Left lobe of liver (tissue), 2 donors: ENCODE measurements at places on chromosomes 3 and 15.

DNA sequence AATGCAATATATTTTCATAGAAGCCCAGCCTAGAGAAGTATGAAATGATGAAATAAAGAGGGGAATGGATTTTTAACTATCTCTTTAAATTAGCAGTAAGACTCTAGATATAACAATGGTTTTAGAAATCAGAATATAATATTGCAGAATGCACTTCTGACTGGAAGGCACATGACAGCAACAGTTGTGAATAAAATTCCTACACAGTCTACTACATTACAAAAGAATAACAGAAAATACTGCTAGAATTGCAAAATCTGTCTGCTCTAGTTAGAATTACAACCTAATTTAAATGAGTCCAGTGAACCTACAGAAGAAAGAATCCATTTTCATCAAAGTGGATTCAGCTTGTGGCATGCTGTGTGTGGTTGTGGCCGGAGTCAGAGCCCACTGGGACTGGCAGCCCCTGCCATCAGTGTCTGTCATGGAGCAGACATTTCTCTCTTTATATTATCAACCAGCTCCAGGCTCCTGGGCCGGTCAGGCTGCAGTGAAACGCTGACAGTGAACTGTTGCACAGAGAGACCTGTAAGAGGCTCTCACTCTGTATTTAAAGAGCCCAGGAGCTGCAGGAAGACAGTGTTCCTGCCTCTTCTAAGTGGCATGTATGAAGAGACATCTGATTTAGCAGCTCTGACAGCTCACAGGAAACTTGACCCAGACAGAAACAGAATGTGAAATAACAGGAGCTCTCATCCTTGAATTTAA, 1523.8 kb upstream of the CADM2 start:
- no peak for DNase-seq

DNA sequence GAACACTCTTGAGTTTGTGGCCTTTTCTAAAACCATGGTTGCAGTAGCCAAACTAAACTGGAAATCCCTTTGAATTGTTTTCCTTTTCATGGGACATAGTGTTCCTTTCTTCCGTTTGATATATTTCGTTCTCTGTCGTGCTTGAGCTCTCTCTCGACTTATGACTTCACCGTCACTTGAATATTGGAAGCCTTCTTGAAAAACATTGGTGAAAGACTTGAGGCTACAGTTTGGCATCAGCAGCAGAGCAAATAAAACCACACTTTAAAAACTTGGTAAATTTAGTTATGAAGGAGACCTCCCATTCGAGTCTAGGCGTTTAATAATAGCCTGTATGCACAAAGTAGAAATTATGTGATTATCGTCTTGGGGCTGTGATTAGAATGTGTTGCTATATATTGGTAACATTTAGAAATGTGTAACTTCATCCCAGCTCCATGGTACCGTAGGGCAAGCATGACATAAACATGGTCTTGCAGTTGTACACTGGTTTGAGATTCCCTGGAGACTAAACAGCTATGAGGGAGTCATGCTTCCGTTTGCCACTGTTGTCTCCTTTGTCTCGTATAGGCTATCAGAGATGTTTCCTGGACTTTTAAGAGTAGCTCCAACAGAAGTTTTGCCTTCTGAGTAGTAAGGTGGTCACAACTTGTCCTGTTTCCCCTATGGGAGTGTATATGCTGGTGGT, 122.3 kb downstream of the PTPRG start:
- no peak for DNase-seq

- no peak for DNase-seq
Observed at GRCh38 chr3:181311186-181311585, 321.6 kb upstream of the DNAJC19 start.

DNA sequence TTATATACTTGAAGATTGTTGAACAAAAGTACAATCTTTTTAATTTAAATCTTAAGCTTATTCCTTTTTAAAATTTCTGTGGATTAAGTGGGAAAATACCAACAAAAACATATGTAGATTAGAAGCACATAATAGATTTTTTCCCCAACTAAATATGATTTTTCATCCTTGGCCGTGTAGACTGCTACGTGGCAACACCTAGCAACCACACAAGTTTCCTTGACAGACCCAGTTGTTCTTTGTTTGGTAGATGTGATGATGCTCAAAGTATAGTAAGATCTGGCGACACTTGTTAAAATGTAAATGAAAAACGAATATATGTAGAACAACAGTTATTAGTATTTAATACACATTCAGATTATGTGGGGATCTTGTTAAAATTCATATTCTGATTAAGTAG, 271.0 kb upstream of the ROBO2 start:
- DNase-seq = no peak

DNA sequence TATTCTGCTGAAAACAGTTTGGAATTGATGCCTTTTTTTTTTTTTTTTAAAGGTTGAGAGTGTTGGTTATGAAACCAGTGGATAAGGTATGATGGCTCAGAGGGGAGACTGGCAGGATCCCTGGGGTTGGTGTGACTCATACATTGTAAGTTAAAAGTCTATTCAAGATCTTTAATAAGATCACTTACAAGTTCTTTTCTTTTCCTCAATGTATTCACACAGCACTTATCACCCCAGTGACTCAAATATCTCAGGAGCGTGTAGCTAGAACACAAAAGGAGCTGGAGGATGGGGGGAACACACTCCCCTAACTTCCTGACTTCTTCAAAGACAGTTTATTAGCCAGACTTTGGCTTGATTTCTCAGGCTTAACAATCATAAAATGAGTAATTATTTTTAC, 285.3 kb downstream of the SV2B start:
- DNase-seq = no peak

- no peak for DNase-seq
Observed at GRCh38 chr3:123842711-123843110, 41.4 kb downstream of the MYLK start.

- DNase-seq = no peak
Observed at GRCh38 chr3:153439780-153440179, 277.8 kb downstream of the RAP2B start.

DNA sequence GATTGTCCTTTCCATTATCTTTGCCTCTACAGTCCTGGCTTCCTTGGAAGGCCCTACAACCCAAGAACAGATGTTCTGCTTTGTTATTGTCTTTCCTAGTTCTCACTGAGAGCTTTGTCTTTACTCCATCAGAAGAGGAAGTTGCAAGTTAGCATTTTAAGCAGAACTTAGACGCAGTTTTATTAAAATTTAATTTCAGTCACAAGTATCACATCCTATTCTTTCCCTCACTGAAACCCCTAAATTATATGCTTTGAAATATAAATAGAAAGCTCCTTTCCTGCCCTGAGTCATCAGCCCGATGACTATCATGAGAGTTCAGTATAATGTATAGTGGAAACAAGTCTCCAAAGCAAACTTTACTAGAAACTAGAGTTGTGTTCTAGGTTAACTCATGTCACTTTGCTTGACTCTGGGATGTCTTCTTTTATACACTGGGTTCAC, 291.2 kb upstream of the RBMS3 start:
- no peak for DNase-seq

- DNase-seq = no peak
Observed at GRCh38 chr3:155602307-155602706, 142.6 kb downstream of the PLCH1 start.

GRCh38 chr15:82530606-82531379, 9.5 kb downstream of the RPS17 start:
- DNase-seq = peak; percentile 80

- no peak for DNase-seq
Observed at GRCh38 chr3:108940568-108941263, 13.0 kb downstream of the GUCA1C start.

DNA sequence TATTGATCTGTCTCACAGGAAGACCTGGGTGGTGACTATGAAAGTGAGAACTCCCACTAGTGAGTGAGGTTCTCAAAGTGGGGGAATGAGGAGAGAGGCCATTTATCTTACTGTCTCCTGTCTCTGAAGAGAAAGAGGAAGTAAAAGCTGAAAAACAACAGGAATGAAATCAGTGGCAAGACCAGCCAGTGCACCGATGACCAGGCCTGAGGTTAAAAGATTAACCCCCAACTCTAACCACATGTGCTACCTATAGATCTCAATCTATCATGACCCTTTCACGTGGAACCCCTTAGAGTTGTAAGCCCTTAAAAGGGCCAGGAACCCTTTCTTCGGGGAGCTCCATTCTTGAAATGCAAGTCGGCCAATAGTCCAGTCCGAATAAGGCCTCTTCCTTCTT, 239.3 kb upstream of the CNTN6 start:
- DNase-seq = no peak

DNA sequence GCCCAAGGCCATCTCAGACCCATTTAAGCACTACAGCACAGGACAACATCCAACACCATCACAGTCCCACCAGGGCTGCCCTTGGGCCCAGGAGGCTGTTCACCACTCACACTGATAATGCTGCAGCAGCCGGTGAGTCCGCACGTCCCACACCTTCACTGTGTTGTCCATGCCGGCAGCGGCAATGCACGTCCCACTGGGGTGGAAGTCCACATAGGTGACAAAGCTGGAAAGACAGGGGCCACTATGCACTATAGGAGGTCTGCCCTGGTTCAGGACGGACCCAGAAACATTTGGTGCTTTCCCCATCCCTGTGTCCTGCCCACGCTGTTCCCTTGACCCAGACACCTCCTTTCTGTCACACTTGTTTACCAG, 8.5 kb downstream of the POC1A start:
- no peak for DNase-seq

DNA sequence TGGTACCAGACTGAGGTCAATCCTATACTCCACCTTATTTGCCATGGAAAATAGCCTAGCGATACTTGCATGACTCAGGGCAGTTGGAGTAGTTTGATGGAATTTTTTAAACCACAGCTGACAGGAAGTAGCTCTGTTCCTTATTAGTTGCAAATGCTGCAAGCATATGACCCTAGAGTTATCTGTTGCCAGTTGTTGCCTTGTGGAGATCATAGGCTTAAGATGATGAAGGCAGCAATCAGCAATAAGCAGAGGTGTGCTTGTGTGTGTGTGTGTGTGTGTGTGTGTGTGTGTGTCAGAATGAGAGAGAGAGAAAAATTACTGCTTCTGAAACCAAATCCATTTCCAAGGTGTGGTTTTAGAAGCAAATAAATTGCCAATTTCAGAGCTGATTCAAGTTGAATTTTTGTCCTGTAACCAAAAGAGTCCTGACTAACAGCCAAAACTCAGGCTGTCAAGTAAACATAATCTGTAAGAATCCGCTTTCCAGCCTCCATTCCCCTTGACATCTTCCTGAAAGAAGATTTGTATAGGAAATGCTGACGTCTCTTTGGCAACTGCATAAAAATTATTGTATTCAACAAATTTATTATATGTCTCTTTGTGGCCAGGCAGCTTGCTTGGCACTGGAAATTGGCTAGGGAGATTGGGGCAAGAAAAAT, 141.2 kb downstream of the SERPINI1 start:
- no peak for DNase-seq

DNA sequence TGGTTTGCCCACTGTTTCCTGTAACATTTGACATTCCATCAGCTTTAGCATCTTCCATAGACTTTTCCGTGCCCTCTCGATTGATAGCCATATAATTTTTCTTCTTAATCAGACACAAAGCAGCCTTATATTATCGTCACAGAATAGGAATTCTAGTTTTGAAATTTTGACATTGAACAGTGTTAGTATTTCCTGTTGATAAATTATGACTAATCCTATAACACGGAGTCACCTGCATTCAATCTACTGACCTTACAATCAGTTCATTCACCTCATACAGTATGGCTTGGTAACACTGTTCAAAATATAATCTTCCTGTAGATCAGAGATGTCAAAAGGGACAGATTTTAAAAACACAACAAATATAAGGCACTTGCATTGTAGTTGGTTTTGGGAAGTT, 423.7 kb downstream of the C3orf38 start:
- DNase-seq = no peak

- no peak for DNase-seq
Observed at GRCh38 chr3:141261472-141262307, 30.1 kb downstream of the PXYLP1 start.

- no peak for DNase-seq
Observed at GRCh38 chr3:173622166-173622565, 224.6 kb downstream of the NLGN1 start.

DNA sequence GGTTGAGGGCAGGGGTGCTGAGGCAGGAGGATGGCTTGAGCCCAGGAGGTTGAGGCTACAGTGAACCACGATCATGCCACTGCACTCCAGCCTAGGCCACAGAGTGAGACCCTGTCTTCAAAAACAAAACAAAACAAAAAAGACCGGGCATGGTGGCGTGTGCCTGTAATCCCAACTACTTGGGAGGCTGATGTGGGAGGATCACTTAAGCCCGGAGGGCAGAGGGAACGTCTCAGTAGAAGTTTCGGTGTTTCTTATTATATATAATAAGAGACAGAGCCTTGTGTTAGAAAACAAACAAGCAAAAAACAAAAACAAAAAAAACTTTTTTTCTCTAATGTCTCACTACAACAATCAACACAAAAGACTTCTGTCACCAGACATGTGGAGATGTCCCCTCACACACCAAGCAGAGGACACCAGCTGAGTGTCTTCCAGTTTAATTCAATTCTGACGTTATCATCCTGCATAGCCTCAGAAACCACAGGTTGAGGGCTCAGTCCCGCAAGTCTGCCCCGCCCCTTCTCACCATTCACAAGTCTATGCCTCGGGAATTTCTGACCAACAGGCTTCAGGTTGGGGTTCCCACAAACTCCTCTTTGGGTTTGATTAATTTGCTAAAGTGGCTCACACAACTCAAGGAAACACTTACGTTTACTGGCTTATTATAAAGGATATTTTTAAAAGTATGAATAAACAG, 24.0 kb upstream of the EIF4A2 start:
- no peak for DNase-seq
